ENCODE measurements at places on chromosomes 13 and 19. TPM values are rescaled to one million over a fixed set of nuclear protein-coding genes. Genes with fewer than 3 reads are reported as not detected.

The TBCB gene
- 302 TPM for total RNA-seq

The FXYD7 gene
- total RNA-seq: not detected

The ZNF98 gene
- not detected for total RNA-seq

- no peak for DNase-seq
Observed at GRCh38 chr19:1655131-1655981, 2.9 kb upstream of the TCF3 start.

All from LHCN-M2 (cell line).